Immature natural killer cell (primary cell): ENCODE measurements at places on chromosomes 4 and X. TPM values are rescaled to one million over a fixed set of nuclear protein-coding genes. Genes with fewer than 3 reads are reported as not detected.
A peak's percentile ranks its signal among the peaks of the same experiment; 100 is the strongest.

DNA sequence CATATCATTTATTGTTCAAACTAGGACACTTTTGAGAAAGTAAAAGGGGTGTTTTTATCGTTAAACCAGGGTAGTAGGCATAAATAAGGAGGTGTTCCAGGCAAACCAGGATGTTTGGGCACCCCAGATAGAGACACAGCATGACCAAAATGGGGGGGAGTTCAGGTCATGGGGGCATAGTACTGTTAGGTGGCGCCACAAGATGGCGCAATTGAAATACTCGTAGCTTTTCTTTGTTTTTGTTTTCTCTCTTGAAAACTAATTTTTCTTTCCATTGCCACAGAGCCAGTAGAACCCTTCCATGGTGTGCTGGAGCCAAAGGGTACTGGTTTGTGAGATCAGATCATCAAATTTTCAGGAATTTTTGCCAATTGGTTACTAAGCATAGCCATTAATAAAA, 283.4 kb downstream of the BCOR start:
- DNase-seq = peak; percentile 39

- no peak for DNase-seq
These were observed 22.4 kb downstream of the GPM6A start for GRCh38 chr4:175789647-175790046.

DNA sequence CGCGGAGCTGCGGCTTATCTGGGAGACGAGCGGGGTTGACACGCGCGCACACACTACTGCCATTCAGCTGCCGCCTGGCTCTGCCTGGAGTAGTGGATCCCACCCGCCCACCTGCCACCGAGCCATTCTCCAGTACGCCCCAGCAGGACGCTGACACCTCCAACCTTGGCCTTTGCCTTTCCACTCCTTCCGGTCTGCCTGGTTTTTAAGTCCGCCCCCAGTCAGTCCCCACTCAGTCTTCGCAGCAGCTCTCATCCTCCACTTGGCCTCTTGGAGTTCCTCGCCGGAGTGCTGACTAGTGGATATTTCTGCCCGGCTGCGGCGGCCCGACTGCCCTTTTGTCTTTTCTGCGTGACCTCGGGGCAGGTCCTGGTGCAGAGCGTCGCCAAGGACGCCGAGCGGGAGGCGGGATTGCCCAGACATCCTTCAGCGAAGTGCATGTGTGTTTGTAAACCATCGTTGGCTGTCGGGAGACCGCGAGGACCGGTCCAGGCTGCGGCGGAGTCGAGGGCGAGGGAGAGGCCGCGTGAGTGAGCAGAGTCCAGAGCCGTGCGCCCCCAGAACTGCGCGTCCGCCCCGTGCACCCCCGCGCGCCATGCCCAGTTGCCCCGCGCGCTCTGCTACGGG, 1.1 kb downstream of the SLIT2 start:
- DNase-seq = no peak

DNA sequence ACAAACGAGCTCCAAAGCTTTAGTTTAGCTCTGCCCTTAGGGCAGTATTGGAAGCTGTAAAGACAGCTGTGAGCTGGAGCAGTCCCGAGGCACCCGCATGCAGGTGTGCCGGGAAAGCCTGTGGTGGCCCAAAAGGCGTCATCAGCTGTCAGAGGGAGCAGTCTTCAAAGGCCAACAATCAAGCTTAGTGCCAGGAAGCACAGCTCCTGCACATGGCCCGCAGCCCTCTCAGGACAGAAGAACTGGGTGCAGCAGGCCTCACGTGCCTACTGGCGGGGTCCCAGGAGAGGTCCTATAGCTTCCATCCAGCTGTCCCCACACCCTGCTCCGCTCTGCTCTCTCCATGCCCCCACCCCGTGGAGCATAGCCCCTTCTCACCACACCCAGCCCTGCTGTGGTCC, 92.2 kb upstream of the TRIM2 start:
- no peak for DNase-seq

GRCh38 chr4:53537606-53538005, 53.7 kb downstream of the LNX1 start:
- DNase-seq = no peak

DNA sequence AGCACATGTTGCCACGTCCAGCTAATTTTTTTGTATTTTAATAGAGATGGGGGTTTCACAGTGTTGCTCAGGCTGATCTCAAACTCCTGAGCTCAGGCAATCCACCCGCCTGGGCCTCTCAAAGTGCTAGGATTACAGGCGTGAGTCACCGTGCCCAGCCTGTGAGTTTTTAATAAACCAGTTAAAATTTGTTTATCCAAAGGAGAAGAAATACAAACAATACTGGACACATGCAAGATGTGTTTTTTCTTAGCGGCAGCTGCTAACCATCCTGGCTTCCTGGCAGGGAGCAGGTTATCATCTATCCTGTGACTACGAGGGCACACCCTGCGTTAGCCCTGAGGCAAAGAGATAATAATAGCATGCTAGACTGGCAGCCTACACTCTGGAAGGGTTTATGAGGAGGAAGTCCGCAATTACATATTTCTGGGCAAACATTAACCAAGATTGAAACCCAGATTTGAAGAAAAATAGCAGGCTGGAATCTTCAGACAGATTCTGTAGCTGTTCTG, 191.4 kb downstream of the SPRY1 start:
- DNase-seq = no peak

- no peak for DNase-seq
These were observed 51.7 kb downstream of the SEPSECS start for GRCh38 chr4:25108556-25108955.

- no peak for DNase-seq
These were observed 62.1 kb downstream of the GPRIN3 start for GRCh38 chr4:89245459-89245858.

DNA sequence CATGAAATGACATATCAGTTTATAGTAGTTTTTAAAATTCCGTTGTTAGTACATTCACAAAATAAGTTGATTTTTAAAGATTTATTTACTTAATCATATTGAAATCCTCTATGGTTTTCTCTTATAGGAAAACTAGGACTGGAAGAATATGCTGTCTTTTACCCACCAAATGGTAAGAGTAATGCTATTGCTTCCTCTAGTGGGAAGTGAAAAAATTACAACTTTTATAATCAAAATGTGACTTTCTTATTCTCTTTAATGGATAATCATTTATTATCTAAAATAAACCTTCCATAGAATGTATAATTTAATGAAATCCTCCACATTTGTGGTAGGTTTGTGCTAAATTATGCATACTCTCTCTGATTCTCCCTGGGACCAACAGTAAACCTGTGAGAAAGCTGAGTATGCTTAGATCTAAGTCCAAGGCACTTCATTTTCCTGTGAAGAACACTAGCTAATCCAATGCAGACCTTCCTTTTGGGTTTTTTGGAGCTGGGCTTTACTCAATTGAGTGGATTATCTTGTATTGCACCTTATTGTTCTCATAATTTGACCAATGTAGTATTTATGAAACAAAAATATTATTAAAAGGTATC, 136.2 kb downstream of the TBC1D19 start:
- no peak for DNase-seq

TCEAL2 gene
- polyA plus RNA-seq = not detected

ETFDH gene
- 7.3 TPM for polyA plus RNA-seq

CT45A5 gene
- polyA plus RNA-seq = not detected

TXK gene
- polyA plus RNA-seq = 176 TPM

NUP62CL gene
- 1.3 TPM for polyA plus RNA-seq

PLA2G12A gene
- polyA plus RNA-seq = 42.6 TPM

SPANXD gene
- not detected for polyA plus RNA-seq

SULT1B1 gene
- 11.0 TPM for polyA plus RNA-seq

ANKRD50 gene
- polyA plus RNA-seq = 0.59 TPM

TIGD4 gene
- polyA plus RNA-seq = not detected

FBXW7 gene
- polyA plus RNA-seq = 59.4 TPM

PDE5A gene
- polyA plus RNA-seq = 1.3 TPM

GRID2 gene
- polyA plus RNA-seq = not detected

PPARGC1A gene
- not detected for polyA plus RNA-seq
